ENCODE measurements at places on chromosomes 3 and 15.

- no peak for DNase-seq
Measured at GRCh38 chr3:187456250-187456649, 88.1 kb downstream of the RTP4 start.

- peak; percentile 0 for DNase-seq
Measured at GRCh38 chr15:70892002-70892911, at the start of the genes LRRC49 and THAP10. LRRC49 (plus strand) TSS chr15:70892826; CDS start chr15:70892895, 69 bp downstream. THAP10 (minus strand) TSS chr15:70892433; CDS start chr15:70892272, 161 bp downstream.

DNA sequence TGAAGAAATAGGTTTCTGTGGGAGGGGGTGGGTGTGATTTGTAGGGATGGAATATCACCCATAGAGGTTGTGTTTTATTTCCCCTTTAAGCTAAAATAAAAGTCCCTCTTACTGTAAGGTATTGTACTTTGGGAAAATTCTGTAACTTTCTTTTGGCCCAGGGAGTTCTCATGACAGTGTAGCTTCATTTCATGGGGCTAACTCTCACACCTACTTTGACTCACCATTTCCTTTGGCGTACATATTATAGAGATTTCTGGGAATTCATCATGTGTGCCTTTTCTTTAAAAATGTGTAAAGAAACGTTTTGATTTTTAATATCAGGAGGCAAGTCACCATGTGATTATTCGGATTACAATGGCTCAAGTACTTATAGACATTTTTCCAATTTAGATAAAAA lies 477.7 kb upstream of the CFAP20DC start:
- no peak for DNase-seq

GRCh38 chr3:172717493-172718088 lies 6.7 kb upstream of the NCEH1 start:
- no peak for DNase-seq

DNA sequence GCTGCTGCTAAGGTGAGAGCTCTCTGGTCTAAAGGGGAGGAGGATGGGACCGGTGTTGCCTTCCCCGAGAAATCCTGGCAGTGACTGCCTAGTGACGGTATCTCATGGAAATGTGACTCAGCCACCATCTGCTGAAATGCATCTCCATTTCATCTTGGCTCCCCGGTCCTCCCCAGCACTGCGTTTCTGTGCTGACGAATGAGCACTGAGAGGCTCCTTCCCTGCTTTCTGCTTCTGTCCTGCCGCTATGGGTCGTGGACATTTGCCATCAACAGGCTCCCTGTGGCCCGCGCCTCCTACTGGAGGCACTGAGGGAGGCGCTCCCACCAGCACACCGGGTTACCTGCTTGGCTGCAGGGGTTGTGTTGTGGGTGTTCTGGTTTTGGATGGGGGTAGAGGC lies 13.5 kb upstream of the SEC13 start:
- no peak for DNase-seq

- DNase-seq: no peak
Measured at GRCh38 chr15:68578980-68579935, at the start of gene CORO2B. CORO2B (plus strand) TSS chr15:68578993; CDS start chr15:68579263, 270 bp downstream.

GRCh38 chr3:142929109-142929508 lies 34.4 kb downstream of the PAQR9 start:
- no peak for DNase-seq

DNA sequence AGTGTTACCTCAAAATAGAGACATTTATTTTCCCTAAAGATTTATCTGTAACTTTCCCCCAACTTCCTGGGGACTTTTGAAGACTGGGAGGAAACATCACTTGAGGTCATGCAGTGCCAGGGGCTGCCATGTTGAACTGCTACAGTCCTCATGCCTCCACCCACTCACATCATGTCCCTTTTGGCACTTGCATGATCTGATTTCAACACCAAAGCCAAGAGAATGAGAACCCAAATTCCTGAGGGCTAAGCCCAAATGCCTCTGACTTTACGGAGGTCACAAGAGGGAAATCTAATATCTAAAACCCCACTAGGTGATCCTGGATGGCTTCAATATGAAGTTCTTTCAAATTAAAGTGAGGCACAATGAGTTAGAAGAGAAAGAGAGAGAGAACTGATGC lies 213.1 kb downstream of the NTRK3 start:
- no peak for DNase-seq

GRCh38 chr15:66911131-66911700 lies 154.2 kb upstream of the SMAD3 start:
- no peak for DNase-seq

DNA sequence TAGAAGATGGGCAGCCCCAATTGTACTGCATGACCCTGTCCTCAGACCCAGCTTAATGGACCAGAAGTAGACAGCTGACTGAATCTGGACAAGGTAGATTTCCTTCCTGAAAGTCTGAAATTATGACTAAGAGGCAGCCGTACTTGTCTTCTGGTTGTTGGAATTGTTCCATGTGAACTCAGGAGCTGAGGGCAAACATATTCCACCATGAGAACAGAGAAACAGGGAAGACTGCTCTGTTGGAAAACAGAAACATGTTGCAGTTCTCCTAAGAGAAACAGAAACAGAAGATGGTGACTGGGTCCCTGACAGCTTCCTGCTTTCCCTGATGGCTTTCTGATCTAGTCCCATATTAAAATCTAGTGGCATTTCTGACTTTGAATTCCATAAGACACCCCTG lies 24.1 kb downstream of the POPDC2 start:
- DNase-seq: no peak

DNA sequence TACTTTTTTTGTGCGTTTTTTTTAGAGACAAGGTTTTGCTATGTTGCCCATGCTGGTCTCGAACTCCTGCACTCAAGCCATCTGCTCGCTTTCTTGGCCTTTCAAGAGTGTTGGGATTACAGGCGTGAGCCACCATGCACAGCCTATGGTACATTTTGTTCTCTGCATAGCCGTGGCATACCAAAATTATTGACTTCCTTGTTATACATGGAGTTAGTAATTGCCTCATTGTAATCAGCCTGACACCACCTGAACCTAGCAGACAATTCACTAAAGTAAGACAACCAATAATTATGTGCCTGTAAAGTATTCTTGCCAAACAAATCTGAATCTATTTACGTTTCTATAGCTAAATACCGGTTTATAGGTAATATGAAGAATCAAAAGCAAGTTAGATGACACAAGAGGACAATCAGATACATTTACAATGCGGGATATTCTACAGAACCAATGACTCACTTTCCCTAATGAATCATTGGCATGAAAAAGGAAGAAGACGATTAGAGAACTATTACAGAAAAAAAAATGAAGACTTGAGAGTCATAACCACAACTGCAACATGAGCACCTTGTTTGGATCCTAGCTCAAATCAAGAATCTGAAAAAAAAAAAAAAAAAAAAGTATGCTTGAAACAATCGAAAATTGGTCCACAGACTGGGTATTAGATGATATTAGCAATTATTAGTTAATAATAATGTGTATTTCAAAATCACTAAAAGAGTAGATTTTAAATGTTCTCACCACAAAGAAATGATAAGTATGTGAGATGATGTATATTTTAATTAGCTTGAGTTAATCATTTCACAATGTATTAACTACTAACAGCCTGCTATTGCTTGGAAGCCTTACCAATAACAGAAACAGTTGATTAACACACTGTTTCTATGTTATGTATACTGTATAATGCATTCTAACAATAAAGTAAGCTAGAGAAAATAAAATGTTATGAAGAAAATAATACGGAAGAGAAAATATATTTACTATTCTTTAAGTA lies 7.1 kb downstream of the GUCA1C start:
- DNase-seq: no peak

DNA sequence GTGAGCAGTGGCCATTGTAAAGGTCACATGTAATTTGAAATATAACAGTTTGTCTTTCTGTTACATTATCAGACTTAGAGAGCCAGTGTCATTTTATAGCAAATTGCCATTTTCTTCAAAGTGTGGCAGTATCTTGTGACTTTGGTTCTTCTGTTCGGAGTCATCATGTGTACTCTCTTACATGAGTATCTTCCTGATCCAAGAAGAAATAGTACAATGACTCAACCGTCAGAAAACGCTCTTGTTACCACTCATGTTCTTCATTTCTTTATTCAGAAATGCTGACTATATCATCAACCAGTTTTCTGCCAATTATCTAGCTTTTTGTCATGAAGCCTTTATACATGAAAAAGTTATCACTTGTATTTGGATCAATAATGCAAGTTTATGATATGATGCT lies 93.6 kb upstream of the CGNL1 start:
- DNase-seq: no peak

- DNase-seq: no peak
Measured at GRCh38 chr3:46888705-46889104, 11.2 kb downstream of the PTH1R start.

DNA sequence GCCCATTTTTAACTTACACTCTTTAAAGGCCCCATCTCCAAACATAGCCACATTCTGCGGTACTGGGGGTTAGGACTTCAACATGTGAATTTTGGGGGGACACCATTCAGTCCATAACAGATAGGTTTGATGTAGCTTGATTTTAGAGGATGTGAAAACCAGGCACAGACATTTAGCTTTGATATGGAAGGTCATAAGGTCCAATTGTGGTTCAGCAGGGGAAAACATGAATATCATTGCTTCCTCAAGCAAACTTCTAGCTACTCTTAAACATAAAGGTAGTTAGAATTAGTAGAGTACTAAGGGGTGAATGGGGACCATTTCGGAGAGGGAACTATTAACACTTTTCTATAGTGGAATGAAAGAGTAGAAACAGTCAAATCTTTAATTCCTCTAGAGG lies 13.6 kb upstream of the NFKBIZ start:
- DNase-seq: no peak

- DNase-seq: no peak
Measured at GRCh38 chr3:129046732-129047552, 13.6 kb upstream of the GP9 start.

GRCh38 chr3:172061724-172062184 lies 22.4 kb downstream of the FNDC3B start:
- no peak for DNase-seq

GRCh38 chr3:188274249-188274915 lies 120.4 kb downstream of the LPP start:
- DNase-seq: no peak

- no peak for DNase-seq
Measured at GRCh38 chr3:121995161-121996137, 26.6 kb downstream of the ILDR1 start.

- DNase-seq: no peak
Measured at GRCh38 chr3:18579661-18580060, 154.5 kb upstream of the SATB1 start.

DNA sequence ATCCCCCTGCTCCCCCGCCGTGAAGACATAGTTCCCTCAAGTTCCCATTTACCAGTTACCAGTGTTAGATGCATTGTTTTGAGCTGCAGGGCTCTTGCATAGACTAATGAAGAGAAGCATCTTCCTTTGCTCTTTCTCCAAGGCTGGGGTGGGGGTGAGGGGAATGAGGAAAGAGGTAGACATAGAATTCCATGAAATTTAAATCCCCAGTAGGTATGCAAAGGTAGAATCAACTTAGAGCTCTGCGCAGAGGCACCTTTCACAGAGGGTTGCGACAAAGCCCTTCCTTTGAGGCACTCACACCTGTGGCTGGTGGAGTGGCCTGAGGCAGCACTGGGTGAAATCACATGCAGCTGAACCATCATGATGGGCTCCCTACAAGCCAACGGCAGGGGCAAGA lies 101.3 kb downstream of the WDR76 start:
- no peak for DNase-seq

GRCh38 chr3:22360164-22360563 lies 609.2 kb upstream of the ZNF385D start:
- DNase-seq: no peak

DNA sequence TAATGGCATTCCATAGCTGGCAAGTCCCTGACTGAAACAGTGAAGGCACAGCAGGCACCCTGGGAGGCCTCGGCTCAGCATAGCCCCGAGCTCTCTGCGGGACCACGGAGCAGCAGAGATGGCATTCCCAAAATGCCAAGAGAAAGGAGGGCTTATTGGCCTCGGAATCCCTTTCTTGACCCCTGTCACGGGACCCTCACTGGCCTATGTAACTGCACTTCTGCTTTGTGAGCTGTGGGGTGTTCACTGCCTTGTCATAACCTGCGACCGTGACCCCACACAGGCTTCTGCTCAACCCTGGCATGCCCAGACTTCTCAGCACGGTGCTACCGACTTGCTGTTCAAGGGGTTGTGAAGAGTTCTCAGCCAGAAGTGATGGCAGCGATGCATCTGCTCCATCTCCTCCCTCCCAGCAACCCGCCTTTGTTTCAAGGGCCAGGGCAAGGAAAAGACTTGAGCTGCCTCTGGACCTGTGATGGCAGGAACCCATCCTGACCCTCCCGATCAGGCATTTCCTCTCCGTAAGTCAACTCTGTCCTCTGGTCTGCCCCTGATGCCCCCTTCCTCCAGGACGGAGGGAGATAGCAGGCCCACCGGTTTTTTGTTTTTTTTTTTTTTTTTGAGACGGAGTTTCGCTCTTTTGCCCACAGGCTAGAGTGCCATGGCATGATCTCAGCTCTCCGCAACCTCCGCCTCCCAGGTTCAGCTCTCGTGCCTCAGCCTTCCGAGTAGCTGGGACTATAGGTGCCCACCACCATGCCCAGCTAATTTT lies 30.5 kb downstream of the EHD4 start:
- no peak for DNase-seq

- no peak for DNase-seq
Measured at GRCh38 chr3:89216016-89216739, 108.8 kb downstream of the EPHA3 start.

DNA sequence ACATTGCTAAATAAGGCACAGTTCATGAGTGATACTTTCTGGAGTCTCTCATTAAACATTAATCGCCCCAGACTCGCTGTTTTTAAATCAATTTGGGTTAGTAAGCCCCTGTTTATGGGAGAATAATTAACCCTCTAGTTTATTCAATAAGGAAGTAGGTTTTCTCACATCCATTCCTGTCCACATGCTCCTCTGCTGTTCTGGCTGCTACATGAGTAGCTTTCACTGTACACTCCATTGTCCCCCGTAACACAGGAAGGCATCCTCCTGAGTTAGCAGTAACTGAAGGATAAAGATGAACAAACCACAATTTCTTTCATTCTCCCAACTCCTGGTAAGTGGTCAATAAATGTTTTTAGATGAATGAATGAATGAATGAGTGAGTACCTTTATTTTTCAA lies 378.5 kb downstream of the DIPK2A start:
- DNase-seq: no peak

DNA sequence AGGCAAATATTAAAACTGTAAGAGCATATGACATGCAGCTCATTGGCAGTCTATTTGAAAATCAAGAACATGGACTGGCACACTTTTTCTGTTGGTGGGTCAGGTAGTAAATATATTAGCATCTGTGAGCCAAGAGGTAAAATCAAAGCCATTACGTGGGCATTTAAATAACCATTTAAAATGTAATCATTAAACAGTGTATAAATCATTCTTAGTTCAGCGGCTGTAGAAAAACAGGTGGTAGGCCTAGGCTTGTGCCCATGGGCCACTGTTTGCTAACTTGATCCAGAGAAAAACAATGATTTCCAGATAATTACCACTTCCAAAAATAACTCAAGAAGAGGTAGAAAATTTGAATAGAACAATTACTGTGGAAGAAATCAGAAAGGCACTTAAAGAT lies 105.1 kb downstream of the CHST2 start:
- DNase-seq: no peak

- DNase-seq: no peak
Measured at GRCh38 chr3:197520311-197521276, 35.2 kb downstream of the BDH1 start.

GRCh38 chr15:77619883-77620282 lies 12.8 kb downstream of the LINGO1 start:
- DNase-seq: no peak

All from stimulated activated CD4-positive, alpha-beta T cell treated with anti-CD3 and anti-CD28 coated beads, Interleukin-1b, Interleukin-23, amount 100 ng/mL, for 1 hour (primary cell).